ENCODE measurements at places on chromosomes 4 and X.
A peak's percentile ranks its signal among the peaks of the same experiment; 100 is the strongest.

DNA sequence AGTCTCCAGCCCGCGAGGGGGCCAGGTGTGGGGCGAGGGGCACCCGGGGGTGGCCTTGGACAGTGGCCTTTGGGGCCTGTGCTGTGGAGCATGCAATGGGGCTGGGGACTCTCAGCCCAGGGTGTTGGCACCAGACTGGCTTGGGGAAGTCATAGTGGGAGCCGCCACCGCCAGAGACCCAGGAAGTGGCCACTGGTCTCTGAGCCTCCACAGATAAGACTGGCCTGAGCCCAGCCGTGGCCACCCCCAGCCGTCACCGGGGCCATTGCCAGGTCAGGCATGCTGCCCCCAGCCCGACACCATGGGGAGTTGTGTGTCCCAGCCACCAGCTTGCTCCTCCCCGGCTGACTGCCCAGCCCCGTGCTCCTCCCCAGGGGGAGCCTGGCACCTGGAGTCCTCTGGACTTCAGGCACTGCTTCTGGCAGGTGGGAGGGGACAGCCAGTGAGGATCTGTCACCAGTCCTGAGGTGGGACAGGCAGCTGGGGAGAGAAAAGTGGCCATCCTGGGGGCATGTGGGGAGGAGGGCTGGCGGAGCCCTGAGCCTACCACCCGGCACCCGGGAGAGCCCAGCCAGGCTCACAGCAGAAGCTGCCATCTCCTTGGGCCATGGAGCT is 32.5 kb downstream of the TACC3 start:
- no peak for DNase-seq

GRCh38 chrX:144790148-144790547 is 457.2 kb upstream of the SPANXN1 start:
- DNase-seq = no peak

DNA sequence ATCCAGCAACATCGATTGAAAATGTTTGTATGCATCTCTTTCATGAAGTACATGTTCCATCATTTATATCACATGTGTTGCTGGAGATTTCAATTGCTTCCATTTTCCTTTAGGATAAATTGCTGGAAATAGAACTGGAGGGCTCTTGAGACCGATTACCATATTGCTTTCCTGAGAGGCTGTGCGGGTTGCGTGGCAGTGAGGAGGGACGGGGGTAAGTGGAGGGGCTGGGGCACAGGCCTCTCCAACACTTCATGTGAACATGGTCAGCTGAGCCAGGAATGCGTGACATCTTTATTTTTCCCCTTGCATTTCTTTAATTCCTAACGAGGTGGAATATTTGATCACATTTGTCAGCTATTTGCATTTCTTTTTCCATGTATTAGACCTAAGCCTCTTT is 144.6 kb downstream of the TBL1X start:
- DNase-seq = no peak

DNA sequence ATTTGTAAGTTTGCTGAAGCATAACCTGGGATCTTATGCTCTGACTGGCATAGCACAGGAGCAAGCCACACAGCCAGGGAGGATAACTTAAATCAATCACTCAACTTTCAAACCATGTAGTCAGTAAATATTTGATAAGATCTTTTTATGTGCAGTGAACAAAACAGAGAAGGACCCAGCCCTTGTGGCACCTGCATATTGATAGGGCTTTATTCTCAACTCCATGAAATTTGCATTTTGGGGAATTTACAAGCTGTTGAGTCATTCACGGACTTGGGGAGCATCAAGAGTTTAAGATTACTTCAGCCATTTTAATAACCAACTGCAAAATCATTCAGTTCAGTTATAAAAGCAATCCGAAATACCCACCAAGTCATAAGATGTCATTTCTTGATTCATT is 122.6 kb downstream of the COMMD8 start:
- no peak for DNase-seq

GRCh38 chr4:2105559-2105958 is 46.4 kb downstream of the NAT8L start:
- DNase-seq = peak; percentile 48

DNA sequence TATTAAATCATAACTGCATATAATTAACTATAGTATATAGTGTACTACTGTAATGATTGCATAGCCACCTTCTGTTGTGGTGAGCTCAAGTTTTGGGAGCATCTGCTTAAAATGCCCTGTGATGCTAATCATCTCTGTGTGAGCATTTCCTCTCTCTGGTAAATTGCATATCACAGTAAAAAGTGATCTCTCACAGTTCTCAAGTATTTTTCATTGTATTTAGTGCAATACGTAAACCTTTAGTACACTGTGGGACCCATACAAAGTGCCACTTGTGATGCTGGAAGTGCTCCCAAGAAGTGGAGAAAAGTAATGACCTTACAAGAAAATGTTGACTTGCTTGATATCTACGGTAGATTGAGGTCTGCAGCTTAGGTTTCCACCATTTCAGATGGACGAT is 82.0 kb downstream of the WWC2 start:
- no peak for DNase-seq

- peak; percentile 60 for DNase-seq
Measured at GRCh38 chrX:74420196-74421035, 877 bp upstream of the SLC16A2 start.

GRCh38 chrX:119502727-119503483 is 34.7 kb downstream of the SLC25A5 start:
- peak; percentile 66 for DNase-seq

- no peak for DNase-seq
Measured at GRCh38 chrX:1599791-1600405, 8.5 kb downstream of the AKAP17A start.

DNA sequence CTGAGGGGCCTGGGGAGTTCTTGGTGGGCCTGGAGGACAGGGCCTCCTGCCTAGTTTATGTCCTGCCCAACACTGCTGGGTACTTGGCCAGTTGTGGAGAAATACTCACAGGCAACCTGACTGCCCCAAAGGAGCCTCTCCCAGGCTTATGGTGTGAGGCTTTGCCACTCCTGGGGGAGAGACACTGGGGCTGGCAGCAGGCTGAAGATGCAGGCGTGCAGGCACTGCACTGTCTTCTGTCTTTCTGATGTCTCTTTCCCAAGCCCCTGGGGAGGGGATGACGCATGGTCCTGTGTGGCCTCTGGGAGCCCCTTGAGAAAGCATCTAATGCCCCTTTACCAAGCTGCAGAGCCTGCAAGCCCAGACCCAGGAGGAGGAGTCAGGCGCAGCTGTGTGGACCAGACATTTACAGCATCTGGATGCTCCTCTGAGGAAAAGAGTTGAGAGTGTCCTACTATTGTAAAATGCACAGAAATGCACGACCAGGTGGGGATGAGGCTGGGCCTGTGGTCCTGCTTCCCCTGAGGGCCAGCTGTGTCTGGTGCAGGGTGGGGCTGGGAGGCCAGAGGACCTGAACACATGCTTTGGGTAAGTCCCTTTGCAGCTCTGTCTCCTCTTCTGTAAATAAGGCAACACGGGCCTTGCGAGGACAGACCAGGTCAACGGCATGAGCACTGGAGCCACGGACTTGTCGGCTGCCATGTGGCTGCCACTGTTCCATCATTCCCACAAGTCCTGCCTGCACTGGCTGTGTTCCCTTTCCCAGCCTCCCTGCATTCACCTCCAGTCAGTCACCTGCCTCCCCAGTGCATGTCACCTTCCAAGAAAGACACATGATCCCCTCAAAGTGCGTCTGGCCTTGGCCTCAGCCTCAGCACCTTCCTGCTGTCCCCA is 8.4 kb downstream of the TMEM271 start:
- DNase-seq = no peak

DNA sequence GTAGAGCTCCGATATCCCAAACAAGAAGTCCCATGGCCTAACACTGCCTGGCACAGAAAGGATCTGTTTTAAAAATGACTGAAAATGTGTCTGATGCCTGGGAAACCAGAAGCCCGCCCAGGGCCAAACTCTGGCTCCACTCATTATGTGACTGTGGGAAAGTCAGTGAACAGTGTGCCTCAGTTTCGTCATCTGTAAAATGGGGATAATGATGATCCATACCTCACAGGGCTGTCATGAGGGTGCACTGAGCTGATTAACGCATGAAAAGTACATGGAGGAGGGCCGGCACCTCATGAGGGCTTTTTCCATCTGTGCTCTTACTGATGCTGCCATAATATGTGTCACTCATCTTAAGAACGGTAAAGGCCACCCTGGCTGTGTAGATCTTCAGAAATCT is 5.1 kb downstream of the SLC2A9 start:
- DNase-seq = no peak

GRCh38 chr4:24720436-24720835 is 74.9 kb upstream of the SOD3 start:
- no peak for DNase-seq

DNA sequence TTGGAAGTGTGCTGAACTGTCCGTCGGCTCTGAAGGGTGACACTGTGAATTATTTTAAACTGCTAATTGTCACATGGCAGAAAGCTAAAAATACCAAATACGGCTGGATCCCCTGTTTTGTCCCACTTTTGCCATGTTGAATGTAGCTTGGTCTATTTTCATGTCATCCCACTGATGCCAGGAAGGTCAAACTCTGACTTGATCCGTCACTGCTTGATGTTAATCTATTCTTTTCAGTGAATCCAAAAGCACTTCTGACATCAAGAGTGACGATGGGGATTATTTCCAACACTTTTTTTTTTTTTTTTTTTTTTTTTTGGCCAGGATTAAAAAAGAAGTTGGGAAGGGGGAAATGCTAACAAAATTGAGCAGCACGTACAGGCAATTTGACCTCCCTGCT is 734.6 kb upstream of the TENM3 start:
- DNase-seq = no peak

GRCh38 chr4:153789741-153790499 is 1.0 kb upstream of the SFRP2 start:
- peak; percentile 26 for DNase-seq

- peak; percentile 14 for DNase-seq
Measured at GRCh38 chr4:41613386-41613785, 75.4 kb downstream of the LIMCH1 start.

- no peak for DNase-seq
Measured at GRCh38 chrX:17542123-17542522, 167.1 kb downstream of the NHS start.

DNA sequence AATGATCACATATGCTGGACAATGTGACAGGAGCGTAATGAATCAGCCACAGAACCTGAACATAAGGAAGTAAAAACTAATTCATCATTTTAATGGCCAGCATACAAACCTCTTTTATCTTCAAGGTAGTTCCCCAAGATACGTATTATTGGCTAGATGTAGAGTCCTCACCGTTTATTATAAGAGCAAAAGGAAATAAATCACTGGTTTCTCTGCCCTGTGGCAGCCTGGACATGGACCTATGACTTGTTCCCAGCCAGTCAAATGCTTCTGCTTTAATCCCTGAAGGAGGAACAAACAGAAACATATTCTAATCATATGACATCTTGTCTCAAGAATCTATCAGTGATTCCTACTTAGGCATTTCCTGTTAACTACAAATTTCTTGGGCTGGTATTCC is 86.8 kb upstream of the FAM241A start:
- peak; percentile 70 for DNase-seq

DNA sequence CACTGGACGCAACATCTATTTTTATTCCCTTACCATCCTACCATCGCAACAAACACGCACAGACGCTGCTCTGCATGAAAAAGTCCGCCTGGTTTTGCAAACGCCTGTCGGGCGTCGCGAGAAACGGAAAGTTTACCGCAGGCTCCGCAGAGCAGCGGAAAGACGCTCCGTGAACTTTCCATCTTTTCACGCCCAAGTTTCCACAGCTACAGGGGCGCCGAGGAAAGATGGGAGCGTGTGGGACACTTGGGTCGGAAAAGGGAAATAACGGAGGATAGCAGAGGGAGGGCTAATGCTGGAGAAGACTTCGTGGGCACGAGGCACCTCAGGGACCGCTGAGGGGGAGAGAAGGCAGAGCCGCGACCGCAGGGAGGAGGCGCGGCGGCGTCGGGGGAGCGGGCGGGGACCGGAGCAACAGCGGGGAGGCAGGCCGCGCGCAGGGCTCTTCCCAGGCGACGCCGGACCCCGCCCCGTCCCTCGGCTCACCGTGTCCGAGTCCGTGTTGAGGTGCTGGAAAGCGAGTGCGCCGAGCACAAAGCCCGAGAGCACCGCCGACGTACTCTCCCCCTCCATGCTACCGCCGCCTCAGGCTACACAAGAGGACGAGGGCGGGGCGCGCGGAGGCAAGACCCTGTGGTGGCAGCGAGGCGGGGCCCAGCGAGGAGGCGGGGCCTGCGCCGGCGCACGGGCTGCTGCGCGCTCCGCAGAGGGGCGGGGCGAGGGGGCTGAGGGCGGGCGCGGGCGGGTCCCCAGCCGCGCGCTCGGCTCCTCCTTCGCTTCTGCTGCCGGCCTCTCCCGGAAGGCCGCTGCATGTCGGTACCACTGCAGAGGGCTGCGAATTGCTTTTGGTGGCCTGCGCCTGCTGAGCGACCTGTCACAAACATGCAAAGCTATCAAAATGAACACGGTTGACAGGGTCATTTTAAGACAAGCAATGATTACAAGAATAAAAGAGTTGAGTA is at the start of gene ABRAXAS1:
Gene ABRAXAS1, minus strand, starts transcription at position 601 of the 962 bp plus-strand sequence. Its CDS starts 28 bp downstream, at position 573.
- peak; percentile 94 for DNase-seq
